ENCODE measurements at places on chromosomes 12 and 14.

DNA sequence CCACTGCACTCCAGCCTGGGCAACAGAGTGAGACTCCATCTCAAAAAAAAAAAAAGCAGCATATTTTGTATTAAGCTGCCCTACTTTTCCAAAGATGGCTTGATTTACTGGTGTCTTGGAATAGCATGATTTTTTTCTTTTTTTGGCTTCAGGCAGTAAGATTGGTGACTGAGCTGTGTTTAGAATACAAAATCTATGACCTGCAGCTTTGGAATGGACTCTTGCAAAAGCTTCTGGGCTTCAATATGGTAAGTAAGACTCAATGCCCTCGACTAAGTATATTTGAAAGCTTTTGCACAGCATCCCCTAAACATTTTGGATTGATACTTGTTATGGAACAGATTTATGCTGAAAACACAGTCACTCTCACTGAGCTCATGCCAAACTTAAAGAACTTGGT lies 87.8 kb downstream of the KNTC1 start:
- DNase-seq: no peak

DNA sequence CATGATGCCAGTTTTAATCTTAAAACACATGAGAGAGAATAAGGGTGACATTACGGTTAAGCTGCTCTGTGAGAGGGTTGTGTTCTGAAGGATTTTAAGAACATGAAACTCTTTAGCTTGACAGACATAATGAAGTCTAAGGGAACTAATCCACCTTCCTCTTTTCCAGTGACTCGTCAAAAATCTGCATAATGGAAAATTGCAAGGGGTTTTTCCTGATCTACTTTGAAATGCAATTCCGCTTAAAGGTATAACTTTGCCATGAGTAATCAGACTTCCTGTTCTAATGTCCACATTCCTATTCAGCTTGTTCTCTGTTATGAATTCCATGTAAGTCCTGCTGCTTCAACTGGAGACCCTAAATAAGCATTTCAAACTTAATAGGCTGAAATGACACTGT lies at the start of gene ZNF705A:
Gene ZNF705A (plus strand): TSS at position 171 of the 400 bp plus-strand sequence. CDS start 15,611 bp downstream, outside the sequence.
- DNase-seq: peak; percentile 45

DNA sequence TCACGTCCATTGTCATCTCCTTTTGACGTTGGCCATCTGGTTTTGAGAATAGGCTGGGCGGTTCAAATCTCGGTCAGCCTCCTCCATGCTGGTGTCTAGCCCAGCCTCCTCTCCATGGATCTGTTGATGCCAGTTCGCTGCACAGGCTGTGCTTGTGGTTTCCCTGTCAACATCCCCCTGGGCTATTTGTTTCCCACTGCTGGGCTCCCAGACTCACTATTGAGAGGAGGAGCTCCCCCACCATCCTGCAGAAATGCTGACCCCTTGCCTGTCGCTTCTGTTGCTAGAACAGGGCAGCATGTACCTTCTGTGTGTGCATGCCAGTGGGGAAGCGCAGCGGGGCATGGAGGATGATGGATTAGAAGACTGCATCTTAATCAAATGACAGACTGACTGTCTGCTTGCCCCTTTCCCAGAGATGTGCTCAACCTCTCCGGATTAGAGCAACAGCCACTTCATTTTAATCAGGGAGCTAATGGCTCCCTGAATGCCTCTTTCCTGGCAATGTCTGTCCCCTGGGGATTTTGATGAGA lies 170.5 kb downstream of the TSPAN9 start:
- DNase-seq: no peak

GRCh38 chr14:78491048-78491447 lies 320.9 kb downstream of the NRXN3 start:
- DNase-seq: no peak

DNA sequence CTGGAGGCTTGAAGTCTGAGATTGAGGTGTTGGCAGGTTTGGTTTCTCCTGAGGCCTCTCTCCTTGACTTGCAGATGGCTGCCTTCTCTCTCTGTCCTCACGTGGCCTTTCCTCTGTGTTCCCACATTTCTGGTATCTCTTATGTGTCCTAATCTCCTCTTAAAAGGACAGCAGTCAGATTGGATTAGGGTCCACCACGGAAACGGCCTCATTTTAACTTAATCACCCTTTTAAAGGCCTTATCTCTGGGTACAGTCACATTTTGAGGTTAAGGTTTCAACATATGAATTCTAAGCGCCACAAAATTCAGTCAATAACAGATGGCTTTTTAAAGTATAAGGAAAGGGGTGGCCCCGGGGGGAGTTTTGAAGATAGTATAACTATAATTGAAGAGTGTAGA lies 33.5 kb downstream of the UNC79 start:
- no peak for DNase-seq

DNA sequence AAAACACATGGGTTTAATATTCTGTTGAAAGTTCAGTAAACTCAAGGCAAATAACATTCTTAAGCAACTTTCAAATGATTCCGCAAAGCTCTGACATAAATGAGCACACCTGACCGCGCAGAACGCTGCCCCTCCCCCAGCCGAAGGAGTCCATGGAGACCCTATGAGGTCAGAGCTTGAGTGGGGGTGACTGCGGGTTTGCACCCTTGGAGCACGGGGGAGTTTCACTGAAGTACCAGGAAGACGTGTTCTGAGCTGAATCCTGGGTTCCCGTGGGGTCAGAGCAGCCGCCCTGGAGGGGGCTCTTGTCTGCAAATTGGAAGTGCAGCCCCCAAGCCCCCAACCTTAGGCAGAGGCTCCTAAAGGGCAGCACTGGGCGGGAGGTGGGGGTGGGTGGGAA lies 324.1 kb upstream of the SFSWAP start:
- no peak for DNase-seq

DNA sequence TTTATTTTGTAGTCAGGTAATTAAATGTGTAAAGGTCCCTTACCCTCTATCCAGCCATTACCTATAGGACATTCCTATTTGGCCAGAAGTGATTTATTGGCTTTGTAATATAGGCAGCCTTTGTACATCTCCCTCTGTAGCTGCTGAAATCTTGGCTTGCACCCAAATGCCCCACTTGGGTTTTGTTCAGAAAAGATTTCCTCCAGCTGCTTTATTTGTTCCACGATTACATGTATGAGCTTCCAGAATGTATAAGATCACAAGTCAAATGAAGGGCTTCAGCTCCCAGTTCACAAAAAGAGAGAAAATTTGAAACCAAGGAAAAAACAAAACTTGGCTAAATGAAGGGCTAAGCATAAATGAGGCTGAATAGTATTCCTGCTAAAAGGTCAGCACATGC lies 103.4 kb downstream of the EFCAB11 start:
- DNase-seq: no peak

DNA sequence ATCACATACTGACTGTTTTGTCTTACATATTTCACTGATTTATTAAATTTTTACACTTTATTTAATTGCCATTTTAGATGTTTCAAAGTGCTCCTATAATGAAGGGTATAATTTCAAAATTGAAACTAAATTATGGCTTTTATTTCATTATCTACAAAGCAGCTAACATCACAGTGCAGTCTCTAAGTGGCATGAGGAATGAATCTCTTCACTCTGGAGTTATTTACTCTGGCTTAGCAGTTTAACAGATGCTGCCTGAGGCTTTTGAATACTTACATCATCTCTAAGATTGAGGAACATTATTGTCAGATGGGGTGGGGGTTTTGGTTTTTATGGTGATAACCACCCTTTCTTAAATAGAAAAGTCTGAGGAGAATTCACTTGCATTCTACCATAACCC lies 386.4 kb downstream of the TRHDE start:
- DNase-seq: no peak

DNA sequence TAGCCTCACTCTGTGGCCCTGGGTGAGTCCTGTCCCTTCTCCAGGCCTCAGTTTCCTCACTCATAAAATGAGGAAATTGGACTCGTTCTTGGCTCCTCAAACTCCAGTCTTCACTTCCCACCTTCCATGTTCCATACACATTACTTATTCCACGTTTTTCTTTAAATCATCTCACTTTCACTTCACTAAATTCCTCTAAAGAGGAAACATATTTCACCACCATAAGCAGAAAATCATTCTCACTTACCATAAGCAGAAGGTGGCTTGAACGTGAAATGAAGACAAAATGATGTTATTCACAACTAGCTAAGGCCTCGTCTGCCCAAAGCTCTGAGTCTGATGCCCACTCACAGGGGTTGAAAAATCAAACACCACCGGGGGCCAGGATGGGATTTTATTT lies 278.3 kb downstream of the ADGRD1 start:
- DNase-seq: no peak

DNA sequence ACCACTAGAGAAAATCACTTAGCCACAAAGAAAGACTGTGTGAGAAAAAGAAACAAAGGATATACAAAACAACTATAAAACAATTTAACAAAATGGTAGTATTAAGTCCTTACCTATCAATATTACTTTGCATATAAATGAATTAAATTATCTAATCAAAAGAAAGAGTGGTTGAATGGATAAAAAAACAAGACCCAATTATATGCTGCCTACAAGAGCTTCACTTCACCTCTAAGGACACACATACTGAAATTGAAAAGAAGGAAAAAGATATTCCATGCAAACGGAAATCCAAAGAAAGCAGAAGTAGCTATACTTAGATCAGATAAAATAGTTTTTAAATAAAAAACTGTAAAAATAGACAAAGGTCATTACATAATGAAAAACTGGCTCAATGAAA lies 134.9 kb upstream of the CCDC196 start:
- DNase-seq: no peak

DNA sequence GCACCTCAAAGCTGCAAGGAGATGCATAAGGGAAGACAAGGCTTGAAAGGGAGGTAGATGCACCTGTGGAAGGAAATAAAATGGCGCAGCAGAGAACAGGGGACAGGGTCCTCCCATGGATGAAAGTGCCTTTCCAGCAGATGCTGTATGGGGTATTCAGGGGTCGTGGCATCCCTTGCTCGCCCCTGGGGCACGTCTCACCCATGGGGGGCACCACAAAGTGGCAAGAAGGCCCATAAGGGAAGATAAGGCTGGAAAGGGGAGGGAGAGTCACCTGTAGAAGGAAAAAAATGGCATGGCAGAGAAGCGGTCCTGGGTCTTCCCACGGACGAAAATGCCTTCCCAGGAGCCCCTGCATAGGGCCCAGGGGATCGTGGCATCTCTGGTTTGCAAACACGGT lies 265.1 kb downstream of the ALG10 start:
- no peak for DNase-seq

DNA sequence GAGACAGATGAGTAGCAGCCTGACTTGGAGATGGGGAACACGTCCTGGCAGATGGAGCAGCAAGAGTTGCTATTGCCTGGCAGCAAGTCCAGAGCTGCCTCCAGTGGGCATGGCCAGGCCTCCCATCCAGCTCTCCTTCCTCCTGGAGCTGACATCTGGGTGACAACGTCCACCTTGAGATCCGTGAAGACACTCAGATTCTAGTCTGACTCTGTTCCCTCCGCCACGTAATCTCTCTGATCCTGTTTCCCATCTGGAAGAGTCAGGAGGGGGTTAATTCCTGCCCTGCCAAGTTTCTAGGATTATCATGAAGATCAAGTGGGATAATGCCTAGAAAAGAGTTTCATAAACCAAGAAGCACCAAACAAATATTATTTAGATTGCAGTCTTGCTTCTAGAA lies 65.3 kb upstream of the FAM181A start:
- DNase-seq: no peak

DNA sequence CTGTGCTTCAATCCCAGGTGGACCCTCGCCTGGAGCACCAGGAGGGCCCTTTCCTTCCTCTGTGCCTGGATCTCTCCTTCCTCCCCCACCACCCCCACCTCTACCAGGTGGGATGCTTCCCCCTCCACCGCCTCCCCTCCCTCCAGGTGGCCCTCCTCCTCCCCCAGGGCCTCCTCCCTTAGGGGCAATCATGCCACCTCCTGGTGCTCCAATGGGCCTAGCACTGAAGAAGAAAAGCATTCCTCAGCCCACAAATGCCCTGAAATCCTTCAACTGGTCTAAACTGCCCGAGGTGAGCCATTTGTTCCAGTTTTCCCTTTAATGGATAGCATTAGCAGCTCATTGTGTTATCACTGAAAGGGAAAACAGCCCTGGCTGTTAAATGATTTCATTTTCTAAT lies 134.0 kb downstream of the GPR135 start:
- DNase-seq: no peak

DNA sequence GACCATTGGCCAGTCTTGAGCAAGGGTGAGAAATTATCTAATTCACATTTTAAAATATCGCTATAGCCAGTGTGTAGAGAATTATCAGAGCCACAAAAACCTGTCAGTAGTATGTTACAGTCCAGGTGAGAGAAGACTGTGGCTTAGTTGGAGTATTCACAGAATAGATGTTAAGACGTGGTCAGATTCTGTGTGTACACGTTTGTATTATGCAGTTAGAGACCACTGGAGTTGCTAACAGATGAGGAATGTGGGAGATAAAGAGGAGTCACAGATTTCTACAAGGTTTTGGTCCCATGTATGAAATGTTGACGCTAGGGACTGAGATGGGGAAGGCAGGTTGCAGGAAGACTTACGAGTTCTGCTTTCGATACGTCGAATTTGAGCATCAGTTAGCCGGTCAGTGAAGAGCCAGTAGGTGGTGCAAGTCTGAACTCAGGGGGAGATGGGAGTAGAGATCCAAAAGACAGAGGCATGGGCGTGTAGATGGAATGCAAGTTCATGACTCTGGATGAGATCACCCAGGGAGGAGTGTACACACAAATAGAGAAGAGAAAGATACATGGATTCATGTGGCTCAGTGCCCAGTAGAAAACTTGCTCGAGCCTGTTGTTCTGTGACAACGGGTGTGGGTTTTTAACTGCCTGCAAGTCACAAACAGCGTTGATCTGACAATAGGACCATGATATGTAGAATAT lies 114.8 kb upstream of the FLRT2 start:
- no peak for DNase-seq

GRCh38 chr12:15590180-15590826 lies 198.9 kb downstream of the EPS8 start:
- peak; percentile 15 for DNase-seq

- no peak for DNase-seq
Measured at GRCh38 chr12:51508285-51508684, 82.7 kb upstream of the SCN8A start.

DNA sequence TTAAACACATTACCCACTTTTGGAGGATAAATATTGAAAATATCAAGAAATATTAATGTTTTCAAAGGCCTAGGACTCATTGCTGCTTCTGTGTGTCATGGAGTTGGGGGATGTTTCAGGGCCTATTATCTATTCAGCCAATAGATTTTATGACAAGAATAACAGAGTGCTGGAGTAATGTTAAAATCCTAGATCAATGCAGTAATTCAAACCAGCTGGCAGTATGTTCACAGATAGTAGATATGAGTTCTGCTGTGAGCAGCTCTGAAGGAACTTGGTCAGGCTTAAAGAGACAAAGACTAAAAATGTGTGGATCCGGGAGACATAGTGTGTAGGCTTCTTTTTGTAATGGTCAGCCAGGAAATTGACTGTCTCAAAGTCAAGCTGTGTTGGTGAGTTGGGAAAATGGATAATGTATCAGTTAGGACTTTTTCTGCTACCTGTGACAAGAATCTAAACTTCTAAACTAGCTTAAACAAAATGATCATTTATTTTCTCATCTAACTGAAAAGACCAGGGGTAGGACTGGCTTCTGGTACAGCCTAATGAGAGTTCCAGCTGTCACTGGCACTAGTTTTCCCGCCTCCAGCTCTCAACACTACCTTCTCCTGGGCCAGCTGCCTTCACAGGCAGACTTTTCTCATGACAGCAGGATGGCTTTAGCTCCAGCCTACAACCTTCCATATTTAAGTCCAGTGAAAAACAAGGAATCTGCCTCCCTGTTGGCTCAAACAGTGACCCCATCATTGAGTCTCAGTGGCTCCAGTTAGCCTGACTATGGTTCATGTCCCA lies 16.3 kb upstream of the POLR3B start:
- DNase-seq: no peak
